ENCODE measurements at places on chromosomes 12 and 14. TPM values are rescaled to one million over a fixed set of nuclear protein-coding genes. Genes with fewer than 3 reads are reported as not detected.

DNA sequence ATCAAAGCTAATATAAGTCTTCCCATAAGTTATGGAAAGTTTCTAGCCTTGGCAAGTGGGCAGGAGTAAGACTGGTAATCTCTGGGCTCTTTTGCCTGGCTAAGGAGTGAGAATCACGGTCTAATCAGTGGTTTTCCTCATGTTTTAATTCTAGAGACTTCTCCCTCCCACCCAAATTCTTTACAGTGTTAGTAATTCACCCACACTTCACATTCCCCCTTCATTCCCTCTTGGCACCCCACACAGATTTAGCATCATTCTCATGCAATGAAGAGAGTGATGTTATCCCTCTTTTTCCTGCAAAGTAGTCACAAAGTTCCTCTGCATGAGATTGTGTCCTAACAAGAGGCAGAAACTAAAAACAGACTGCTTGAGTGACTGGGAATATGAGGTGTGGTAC lies 28.6 kb upstream of the CACNA2D4 start:
- DNase-seq, result no peak

DNA sequence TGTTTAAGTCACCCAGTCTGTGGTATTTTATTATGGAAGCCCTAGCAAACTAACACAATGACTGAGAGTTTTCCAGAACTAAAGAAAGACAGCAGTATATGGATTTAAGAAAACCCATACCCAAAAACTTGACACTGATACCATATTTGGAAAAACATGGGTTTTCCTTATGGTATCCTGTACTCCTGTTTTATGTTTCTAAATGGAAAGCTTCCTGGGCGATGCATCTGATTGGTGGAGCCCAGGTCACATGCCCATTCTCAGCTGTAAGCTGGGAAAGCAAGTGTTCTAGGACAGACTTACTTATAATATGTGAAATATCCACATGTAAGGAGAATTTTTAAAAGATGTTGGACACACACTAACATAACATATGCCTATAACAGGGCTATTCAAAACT lies 4.5 kb upstream of the RNASE4 start:
- DNase-seq, result no peak

GRCh38 chr12:82659343-82660207 lies 27.1 kb upstream of the TMTC2 start:
- DNase-seq, result no peak

- no peak for DNase-seq
These were observed 61.6 kb downstream of the RAD51B start for GRCh38 chr14:67881225-67881624.

DNA sequence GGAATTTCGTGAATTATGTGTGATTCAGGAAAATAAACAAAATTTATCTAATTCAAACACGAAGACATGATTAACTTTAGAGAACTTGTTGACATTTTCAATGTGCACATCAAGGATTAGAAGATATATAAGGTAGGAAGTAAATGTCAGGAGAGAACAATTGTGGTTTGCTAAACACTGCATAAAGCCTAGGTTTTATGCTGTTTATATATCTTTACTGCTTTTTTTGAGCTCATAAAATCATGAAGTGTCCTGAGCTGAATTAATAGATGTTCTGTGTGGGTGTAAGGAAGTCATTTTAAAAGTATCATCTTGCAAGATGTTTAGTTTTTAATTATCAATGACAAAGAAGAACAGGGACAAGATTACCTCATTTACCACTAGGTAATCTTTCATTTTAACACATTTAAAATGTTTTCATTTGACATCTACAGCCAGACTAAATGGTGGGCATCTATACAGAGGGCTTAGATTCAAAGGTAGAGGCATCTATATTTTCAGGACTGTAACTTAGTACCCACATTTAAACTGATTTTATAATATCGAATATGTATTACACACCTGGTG lies 382.8 kb downstream of the ADAMTS20 start:
- DNase-seq, result no peak

The POTEG gene
- total RNA-seq, result not detected

DNA sequence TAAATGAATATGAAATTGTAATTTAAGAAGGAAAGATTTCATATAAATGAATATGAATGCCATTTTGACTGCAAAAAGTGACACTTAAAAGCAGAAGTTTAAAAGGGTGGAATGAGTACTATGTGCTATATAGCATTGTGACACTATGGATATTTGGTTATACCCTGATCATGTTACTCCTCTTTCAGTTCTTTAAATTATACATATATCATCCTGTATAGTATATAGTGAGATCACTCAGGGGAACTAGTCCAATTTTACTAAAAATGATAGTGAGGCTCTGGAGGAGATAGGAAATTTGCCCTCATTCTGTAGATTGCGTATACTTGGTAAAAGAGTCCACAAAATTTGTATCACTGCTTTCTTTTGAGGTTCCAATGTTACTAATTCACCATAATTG lies 155.7 kb upstream of the BTG1 start:
- DNase-seq, result no peak

The ASIC1 gene
- 2.2 TPM for total RNA-seq

- DNase-seq, result no peak
These were observed 705.1 kb downstream of the MED13L start for GRCh38 chr12:115572440-115572839.

- no peak for DNase-seq
These were observed 39.0 kb upstream of the WNK1 start for GRCh38 chr12:713281-713875.

DNA sequence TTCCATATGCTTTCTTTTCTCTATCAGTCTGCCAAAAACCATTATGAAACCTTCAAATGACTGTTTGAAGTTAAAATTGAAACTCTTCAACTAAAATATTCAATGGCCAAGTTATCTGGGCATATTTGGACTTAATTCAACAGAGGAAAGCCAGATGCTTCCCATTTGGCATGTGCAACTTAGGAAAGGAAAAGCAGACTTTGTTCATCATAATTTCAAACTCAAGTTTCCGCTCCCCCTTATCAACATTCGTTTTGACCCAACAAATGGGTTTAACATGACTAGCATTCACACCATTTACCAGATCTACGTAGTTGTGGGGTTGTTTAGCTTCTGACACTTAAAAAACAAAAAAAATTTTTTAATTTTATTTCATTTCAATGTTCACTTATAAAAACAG lies 75.7 kb downstream of the PLEKHG7 start:
- no peak for DNase-seq

DNA sequence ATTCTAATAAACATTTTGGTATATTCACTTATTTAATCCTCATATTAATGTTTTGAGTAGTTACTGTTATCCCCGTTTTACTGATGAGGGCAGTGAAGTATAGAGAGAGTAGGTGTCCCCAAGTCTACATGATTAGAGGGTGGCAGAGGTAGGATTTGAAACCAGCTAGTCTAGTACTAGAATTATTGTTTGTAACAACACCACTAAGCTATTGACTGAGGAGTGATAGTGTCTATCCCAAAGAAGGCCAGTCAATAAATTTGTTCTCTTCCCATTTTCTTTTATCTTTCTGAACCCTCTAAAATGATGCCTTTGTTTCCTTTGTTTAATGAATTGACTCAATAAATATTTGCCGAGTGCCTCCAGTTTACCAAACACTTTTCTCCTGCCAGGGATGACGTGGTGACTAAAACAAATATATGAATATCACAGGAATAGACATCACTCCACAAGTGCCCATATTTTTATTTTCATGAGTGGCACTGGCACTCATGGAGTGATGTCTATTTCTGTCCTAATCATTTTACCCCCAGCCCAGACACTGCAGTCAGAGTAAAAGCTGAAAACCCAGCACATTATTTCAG lies 247.5 kb downstream of the SLC16A7 start:
- DNase-seq, result no peak

The COX8C gene
- total RNA-seq, result 0.51 TPM

The FAM186B gene
- total RNA-seq, result 0.62 TPM

- peak; percentile 89 for DNase-seq
These were observed 8.6 kb downstream of the SLC25A29 start for GRCh38 chr14:100297320-100298300.

GRCh38 chr14:38255673-38256532 lies at the start of gene CLEC14A:
Gene CLEC14A, minus strand, starts transcription at chr14:38256093. Its CDS starts 71 bp downstream, at chr14:38256022.
- DNase-seq, result peak; percentile 87

DNA sequence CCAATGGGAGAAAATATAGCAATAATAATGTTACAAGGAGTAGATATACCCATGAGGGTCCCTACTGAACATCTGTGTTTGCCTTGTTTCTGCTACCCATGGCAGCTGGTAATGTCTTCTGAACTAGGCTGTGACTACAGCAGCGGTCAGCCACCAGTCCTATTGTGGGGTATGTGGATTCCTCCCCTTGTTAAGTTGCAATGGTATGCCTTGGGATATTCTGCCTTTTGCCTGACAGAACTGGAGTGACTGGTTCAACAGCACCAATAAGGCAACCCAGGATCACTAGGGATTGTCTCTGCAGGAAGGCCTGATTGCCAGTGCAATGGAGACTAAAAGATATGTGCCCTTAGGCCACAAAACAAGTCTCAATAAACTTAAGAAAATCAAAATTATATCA lies 9.7 kb upstream of the ATL1 start:
- no peak for DNase-seq

GRCh38 chr12:32402946-32403345 lies 3.6 kb downstream of the FGD4 start:
- DNase-seq, result no peak

The PLEKHH1 gene
- 7.3 TPM for total RNA-seq

DNA sequence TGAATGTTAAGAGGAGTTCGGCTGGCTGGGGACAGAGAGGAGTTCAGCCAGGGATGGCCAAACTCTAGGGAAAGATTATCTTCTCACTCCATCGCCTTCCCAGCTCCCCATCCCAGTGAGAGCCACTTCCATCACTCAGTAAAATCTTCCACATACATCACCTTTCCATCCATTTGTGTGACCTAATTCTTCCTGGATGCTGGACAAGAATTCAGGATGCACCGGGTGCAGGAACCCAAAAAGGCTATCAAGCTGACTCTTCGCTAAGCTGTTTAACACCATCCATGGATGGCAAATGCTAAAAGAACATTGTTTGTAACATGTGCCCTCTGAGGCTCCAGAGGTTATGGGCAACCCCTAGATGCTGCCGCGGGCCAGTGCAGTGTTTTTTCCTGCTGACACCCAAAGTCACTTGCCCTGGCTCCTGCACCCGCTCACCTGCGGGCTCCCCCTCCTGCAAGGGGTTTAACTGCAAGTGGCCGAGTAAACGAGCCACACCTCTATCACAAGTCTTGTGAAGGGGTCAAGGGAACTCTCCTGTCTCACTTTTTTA lies 216.0 kb upstream of the NPAS3 start:
- DNase-seq, result no peak

DNA sequence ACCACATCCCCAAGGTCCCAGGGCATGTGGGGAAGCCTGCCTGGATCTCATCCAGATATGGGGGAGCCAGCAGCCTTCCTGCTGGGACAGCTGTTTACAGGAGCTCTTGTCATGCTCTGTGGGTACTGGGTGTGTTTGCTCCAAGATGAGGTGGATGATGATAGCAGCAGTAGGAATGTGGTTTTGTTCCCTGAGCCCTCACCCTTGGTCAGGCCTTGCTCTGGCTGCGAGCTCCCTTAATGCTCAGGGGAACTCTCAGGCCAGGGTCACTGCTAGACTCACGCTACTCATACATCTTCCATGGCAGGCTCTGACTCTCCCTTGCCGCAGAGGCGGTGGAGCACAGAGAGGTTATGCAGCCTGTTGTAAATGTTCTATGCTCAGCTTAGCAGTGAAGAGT lies 990.3 kb downstream of the AACS start:
- DNase-seq, result no peak

The SSTR1 gene
- total RNA-seq, result 0.51 TPM

GRCh38 chr12:13038491-13039161 lies 5.6 kb upstream of the FAM234B start:
- no peak for DNase-seq

The SLC39A2 gene
- not detected for total RNA-seq

DNA sequence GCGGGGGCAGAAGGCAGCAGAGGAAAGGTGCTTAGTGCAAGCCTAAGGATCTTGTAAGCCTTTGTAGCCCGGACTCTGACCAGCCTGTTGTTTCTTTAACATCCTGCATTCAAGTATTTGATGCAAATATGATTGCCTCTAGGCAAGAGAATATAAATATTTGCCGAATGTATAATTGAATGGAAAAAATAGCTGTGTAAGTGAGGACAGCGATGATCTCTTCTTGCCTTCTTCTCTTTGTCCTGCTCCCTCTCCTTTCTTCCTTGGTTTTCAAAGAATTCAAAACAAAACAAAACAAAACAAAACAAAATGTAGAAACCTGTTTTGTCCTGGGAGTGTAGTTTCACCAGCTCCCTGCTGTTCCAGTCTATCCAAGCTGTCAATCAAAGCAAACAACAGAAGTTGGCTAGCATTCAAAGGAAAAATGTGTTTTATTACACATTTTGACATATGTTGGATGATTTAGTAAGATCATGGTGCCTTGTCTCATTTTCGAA lies 74.9 kb upstream of the CPM start:
- no peak for DNase-seq

The ATG2B gene
- 9.2 TPM for total RNA-seq

DNA sequence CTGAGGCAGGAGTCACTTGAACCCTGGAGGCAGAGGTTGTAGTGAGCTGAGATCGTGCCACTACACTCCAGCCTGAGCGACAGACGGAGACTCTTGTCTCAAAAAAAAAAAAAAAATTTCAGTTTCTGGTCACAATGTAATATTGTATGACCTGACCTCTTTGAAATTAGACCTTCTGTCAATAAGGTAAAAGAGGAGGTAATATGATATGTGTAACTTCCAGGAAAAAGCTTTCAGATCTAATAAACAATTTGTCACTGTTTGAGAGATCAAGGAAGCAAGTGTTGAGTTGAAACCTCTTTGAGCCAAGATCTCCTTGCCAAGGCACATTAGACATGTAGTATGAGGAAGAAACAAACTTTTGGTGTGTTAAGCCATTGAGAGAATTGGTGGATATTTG lies 101.7 kb upstream of the ATF7IP start:
- DNase-seq, result no peak

- DNase-seq, result no peak
These were observed 204.6 kb upstream of the FLRT2 start for GRCh38 chr14:85325134-85326017.

The MYO1H gene
- total RNA-seq, result 0.16 TPM

The TMEM63C gene
- total RNA-seq, result 2.7 TPM

Measured in Right ventricle myocardium inferior (tissue), 1 donor.